ENCODE measurements at places on chromosomes 2 and 18.

DNA sequence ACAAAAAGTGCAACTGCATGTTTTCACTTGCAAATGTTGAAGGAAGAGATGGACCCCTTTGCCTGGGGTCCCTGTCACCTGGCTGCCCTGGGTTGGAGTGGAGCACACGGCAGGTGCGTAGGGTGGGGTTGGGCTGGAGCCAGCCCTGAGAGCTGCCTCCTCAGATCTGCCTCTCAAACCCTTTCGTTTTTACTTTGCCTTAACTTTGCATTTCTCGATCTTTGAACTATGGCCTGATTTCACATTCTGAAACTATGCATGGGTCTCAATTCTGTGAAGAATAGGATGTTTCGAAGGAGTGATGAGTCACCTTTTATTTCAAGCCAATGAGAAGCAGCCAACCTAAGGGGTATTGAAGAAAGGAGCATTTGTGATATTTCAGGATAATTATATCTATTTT lies 132.8 kb downstream of the ACOXL start:
- no peak for DNase-seq

- no peak for DNase-seq
These were observed 1.4 kb upstream of the TMEM178A start for GRCh38 chr2:39664232-39664887.

DNA sequence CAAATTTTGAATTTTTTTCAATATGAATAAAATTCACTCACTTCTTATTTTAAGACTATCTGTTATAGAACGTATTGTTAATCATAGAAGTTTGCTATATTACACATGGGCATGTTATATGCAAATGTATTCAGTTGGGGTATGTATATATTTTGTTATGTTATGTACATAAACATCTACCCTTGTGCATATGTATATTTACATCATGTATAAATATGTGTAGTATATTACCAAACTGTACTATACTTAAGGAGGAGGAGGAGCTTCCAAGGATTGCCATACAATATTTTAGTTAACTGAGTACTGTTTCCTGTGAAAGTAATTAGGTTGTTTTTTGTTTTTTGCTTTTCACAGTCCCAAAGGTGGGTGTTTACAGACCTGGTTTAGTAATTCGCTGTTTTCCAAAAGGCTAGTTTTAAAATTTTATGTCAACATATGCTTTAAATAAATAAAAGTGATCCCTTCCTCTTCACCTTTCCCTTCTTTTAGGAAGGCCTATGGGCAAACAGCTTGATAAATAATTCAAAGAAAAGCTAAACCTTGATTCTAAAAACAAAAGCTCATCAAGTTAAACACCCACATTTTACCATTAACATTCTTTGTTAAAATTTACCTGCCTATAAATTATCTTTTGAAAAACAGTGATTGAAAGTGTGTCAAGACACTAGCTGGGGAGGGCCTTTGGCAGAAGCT lies 12.9 kb upstream of the POU3F3 start:
- DNase-seq: no peak

- DNase-seq: no peak
These were observed 46.8 kb downstream of the EMX1 start for GRCh38 chr2:72964146-72964525.

- no peak for DNase-seq
These were observed 31.2 kb downstream of the ASB1 start for GRCh38 chr2:238457927-238458324.

- DNase-seq: no peak
These were observed 173.5 kb downstream of the MREG start for GRCh38 chr2:215839816-215840215.

DNA sequence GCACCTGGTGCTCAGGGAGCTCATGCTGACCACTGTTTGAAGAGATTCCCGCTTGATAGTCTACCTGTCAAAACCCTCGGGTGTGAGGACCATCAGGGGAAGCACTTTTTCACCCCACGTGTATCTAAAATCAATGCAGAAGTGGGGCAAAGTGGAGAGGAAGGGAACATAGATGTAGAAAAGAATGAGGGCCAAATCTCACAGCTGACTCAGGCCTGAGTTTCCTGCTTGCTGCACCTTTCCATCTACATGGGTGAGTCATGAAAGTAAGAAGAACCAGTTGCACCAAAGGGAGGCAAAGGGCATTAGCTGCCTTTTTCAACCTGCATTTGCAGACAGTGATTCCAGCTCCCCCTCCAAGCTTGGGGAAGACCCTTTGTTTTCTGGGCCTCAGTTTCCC lies 100.2 kb upstream of the MYCN start:
- DNase-seq: no peak

- DNase-seq: no peak
These were observed 204.3 kb downstream of the SNTG2 start for GRCh38 chr2:1154710-1155594.
